Kidney capillary endothelial cell (primary cell): ENCODE measurements at places on chromosomes 3 and 15.

DNA sequence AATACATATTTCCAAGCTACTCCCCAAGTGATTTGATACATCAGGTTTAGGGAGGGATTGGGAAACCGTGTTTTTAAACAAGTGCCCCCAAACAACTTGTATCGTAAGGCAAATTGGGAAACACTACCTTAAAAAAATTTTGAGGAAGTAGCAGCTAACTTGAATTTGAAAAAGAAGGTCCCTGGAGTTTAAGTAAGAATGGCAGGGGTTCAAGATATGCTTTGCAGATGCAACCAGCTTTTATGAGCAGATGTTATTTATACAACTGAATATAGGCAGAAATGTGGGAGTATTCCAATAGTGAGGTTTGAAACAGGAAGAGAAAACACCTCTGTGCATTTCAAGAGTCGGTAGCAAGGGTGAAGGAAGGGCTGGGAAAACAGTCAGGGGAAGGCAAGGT, 139.6 kb downstream of the IL20RB start:
- no peak for DNase-seq

DNA sequence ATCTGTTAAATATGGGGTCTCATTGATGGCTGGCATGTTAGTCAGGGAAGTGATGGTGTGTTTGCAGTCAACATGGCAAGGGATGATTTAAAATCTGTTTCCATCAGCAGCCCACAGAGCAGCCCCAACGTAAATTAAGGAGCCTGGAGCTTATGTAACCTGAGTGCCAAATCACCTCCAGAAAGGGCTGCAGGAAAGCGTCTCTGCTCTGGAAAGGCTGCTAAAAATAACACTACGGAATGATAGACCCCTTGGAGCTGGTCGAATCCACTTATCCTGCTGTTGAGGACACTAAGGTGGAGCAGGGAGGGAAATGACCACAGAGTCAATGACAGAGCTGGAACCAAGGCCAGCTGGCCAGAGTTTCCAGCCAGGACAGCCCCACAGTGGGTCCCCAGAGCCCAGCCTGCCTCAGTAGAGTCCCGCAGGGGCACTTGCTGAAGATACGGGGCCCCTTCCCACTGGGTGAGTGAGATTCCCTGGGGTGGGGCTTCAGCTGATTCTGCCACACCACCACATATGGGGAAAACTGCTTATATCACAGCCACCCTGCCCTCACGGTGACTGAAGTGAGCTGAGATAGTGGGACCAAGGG, 63.5 kb downstream of the EPHB1 start:
- no peak for DNase-seq

GRCh38 chr15:94258246-94258645, 26.9 kb downstream of the MCTP2 start:
- no peak for DNase-seq

DNA sequence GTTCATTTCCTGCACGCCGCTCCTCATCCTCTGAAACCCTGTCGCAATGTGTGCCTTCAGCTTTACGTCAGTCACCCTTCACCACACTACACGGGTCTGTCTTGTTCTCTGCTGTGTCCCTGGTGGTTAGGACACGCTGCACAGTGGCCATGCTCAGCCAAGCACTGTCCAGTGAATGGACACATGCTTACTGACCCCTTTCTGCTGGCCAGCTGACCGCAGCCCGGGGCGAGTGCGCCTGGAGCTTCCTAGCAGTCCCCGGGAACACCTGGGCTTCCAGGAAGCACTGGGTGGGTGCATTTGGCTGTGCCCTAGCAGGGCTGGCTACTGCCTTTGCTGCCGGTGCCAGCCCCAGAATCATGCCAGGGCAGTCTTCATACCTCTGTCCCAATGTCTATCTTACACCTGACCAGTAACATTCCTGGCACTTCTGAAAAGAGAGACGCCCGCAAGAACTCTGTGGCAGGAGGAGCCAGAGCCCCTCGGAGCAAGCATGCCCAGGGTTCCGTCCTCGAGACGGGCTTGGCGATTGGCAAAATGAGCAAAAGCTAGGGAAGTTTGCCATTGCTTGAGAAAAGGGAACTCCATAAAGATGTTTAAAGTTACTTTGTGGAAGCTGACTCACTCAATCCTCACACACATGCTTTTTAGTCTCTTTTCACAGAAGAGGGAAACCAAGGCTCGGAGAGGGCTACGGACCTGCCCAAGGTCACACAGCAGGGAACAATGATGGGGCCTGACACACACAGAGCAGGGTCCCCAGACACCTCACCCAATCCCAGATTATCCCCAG, 15.7 kb upstream of the ZXDC start:
- DNase-seq, result no peak

DNA sequence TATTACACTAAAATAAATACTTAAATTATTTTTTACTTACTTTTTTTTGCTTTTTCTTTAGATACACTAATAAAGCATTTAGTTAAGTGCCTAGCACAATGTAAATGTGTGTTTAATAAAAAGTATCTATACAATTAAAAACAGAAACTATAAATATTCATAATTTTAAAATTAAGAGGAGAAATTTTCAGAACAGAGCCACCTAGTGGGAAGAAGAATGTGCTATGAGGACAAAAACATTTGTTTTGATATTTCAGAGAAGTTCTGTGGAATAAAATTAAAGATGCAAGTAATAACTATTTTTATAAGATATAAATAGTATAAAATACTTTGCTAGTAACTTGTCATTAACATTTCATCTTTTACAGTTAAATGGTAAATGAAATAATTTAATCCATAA, 33.6 kb upstream of the PLSCR5 start:
- DNase-seq, result peak; percentile 16

DNA sequence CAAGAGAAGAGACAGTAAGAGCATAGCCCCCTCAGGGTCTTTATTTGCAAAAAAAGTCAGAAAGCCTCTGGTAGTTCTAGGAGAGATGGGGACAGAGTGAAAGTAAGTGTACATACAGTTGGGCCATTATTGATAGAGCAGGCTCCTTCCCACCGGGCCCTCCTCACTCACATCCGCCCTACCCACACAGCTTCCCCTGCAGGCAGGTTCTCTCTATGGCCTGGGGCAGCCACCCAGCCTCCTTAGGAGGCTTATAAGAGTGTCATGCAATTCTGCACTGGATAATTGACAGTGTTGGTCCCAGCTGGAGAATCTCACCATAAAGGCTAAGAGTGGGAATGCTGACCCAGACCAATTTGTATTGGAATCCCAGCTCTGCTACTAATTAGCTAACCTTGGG, 49.5 kb downstream of the SLC30A4 start:
- no peak for DNase-seq
